ENCODE measurements at places on chromosomes 5 and 9. TPM values are rescaled to one million over a fixed set of nuclear protein-coding genes. Genes with fewer than 3 reads are reported as not detected.

GRCh38 chr5:107459605-107460004 is 211.1 kb downstream of the EFNA5 start:
- no peak overlapping the region for H3K4me3 ChIP-seq
- peaks cover 4% of the 10 kb centered on the region for H3K4me1 ChIP-seq
- no peak overlapping the region for H3K27ac ChIP-seq
- H3K36me3 ChIP-seq = no peaks in the 10 kb centered on the region
- no peak for DNase-seq

- H3K27ac ChIP-seq = no peak overlapping the region
- H3K36me3 ChIP-seq = no peaks in the 10 kb centered on the region
- H3K27me3 ChIP-seq = no peaks in the 10 kb centered on the region
- no peaks in the 10 kb centered on the region for H3K4me1 ChIP-seq
- DNase-seq = no peak
Observed at GRCh38 chr5:4700069-4700468, 440.1 kb upstream of the ADAMTS16 start.

- no peak overlapping the region for H3K27ac ChIP-seq
- H3K36me3 ChIP-seq = no peaks in the 10 kb centered on the region
- no peak overlapping the region for H3K4me3 ChIP-seq
- H3K4me1 ChIP-seq = no peaks in the 10 kb centered on the region
- DNase-seq = no peak
Observed at GRCh38 chr9:14165376-14166035, 148.4 kb downstream of the NFIB start.

- H3K27me3 ChIP-seq = no peaks in the 10 kb centered on the region
- DNase-seq = no peak
- no peak overlapping the region for H3K27ac ChIP-seq
- no peaks in the 10 kb centered on the region for H3K36me3 ChIP-seq
- no peak overlapping the region for H3K4me3 ChIP-seq
Observed at GRCh38 chr5:125257057-125257972, 510.9 kb upstream of the ZNF608 start.

DNA sequence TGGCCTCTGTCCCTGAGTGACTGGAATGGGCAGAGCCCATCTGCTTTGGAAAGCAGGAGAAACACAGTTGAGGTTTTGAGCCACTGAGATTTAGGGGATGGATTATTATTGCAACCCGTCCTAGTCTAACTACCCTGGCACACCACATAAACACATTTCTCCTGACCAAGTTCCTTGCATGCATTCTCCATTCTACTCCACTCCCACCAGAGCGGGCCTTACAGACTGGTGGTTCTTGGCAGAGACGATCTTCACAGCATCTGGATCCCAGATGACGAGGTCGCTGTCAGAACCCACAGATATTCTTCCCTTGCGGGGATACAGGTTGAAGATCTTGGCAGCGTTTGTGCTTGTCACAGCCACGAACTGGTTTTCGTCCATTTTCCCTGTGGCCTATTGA is 111.0 kb downstream of the DPYSL3 start:
- H3K27me3 ChIP-seq = no peaks in the 10 kb centered on the region
- H3K27ac ChIP-seq = no peak overlapping the region
- DNase-seq = no peak
- no peaks in the 10 kb centered on the region for H3K4me1 ChIP-seq
- no peaks in the 10 kb centered on the region for H3K36me3 ChIP-seq

- no peaks in the 10 kb centered on the region for H3K36me3 ChIP-seq
- H3K27me3 ChIP-seq = peaks cover 30% of the 10 kb centered on the region
- H3K27ac ChIP-seq = no peak overlapping the region
- no peak for DNase-seq
- H3K4me3 ChIP-seq = no peak overlapping the region
- H3K4me1 ChIP-seq = no peaks in the 10 kb centered on the region
Observed at GRCh38 chr9:126165755-126166154, 160.9 kb upstream of the MVB12B start.

DNA sequence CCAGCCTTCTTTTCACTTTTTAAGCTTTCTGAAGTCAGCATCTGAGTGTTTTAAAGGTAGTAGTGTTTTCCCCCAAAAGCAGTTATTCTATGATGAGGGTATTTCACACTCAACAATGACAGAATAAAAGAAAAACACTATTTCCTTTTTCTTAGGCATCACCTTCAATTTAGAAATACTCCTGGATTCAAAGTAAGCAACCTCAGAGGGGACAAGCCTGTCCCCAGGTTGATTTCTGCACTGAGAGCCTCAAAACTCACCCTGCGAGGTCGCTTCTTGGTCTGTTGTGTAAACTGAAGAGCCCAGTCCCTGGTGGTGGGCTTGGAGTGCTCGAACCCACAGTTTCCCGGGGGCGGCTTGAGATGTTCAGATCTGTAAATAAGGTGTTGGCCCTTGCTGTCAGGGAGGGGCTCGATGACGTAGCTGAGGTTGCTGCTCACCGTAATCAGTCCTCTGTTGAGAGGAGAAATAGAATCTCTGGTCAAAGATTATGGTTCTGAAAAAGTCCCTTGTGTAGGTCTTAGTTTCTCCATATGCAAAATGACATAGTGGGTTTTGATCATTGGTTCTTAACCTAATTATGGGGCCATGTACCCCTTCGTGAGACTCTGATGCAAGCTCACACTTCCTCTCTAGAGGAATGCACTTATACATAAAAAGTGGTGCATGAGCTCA is 55.9 kb downstream of the ADAM19 start:
- no peak overlapping the region for H3K4me3 ChIP-seq
- no peak for DNase-seq
- no peaks in the 10 kb centered on the region for H3K4me1 ChIP-seq
- no peaks in the 10 kb centered on the region for H3K36me3 ChIP-seq

POMT1 gene
- 21.5 TPM for total RNA-seq

DNA sequence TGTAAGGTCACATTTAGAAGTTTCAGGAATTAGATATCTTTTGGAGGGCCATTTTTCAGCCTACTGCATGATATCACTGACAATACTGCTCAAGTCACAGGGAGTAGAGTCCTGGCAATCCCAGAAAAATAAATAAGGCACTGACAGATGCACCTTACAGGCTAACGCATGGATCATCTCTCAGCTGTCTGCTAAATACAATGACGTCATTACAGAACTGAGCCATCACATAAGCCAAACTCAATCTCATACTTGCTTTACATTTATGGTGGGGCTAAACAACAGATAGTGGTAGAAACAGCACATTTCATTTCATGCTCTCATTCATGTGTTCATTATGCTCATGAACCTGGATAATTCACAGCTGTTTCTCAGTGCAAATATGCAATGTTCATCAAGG is 243.7 kb downstream of the SEMA5A start:
- H3K4me3 ChIP-seq = no peak overlapping the region
- no peak overlapping the region for H3K27ac ChIP-seq
- no peaks in the 10 kb centered on the region for H3K36me3 ChIP-seq
- DNase-seq = no peak
- H3K4me1 ChIP-seq = no peaks in the 10 kb centered on the region
- no peaks in the 10 kb centered on the region for H3K27me3 ChIP-seq

RANBP17 gene
- total RNA-seq = 0.35 TPM

TESK1 gene
- total RNA-seq = 26.0 TPM

GRCh38 chr9:130172161-130172857 is at the start of gene NCS1:
Gene NCS1 (plus strand): TSS chr9:130172404. CDS start chr9:130172664, 260 bp downstream.
- peak; percentile 55 for DNase-seq
- peak within 1 kb of the TSS; percentile 68 for H3K27ac ChIP-seq
- H3K4me1 ChIP-seq = peaks cover 8% of the 10 kb centered on the region

ZNF608 gene
- total RNA-seq = 0.06 TPM

DNA sequence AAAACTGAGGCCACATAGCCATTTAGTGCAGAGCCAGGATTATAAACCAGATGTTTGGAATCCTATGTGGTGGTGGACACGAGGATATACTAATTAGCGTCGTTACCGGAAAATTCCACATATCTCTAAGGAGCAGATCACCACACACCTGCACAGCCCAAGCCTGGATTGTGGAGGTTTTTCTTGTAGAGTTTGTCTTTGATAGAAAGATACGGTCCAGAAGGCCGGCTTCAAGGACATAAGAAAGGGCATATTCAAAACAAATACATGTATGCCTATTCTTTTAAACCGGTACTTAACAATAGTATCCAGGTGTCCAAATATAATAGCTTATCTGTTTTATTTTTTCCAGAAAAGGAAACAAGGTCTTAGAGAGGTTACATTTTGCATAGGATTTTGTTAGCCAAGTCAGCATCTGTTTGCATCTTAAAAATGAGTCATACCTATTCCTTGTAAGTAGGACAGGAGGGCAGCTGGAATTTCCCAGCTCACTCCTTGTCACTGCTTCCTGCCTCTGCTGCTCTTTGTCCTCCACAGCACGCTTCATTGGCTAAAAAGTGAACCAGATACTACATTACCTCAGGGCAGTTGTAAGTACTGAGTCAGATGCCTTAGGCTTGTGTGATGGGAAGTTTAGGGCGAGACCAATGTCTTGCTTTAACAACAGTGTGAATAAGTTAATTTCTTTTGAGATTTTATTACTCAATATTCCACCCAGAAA is 3.6 kb downstream of the TMC1 start:
- no peaks in the 10 kb centered on the region for H3K27me3 ChIP-seq
- peak overlapping the region; percentile 51 for H3K27ac ChIP-seq
- no peaks in the 10 kb centered on the region for H3K36me3 ChIP-seq
- DNase-seq = peak; percentile 23
- H3K4me1 ChIP-seq = peaks cover 44% of the 10 kb centered on the region

LRRTM2 gene
- not detected for total RNA-seq

DNA sequence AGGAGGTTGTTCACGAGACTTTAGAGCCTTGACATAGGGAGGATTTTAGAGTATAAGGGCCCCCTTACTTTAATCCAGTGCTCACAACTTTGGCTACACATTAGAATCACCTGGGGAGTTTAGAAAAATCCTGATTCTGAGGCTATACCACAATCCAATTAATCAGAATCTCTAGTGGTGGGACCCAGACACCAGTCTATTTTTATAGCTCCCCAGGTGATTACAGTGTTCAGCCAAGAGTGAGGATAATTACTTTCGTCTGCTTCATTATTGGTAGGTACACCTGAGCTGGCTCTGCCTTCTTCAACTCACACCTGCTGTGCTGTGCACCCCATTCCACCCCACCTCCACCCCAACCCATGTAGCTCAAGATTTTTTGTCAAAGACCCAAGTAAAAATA is 141.3 kb upstream of the EPB41L4A start:
- H3K27me3 ChIP-seq = no peaks in the 10 kb centered on the region
- H3K36me3 ChIP-seq = peaks cover 6% of the 10 kb centered on the region
- no peak overlapping the region for H3K27ac ChIP-seq
- no peak overlapping the region for H3K4me3 ChIP-seq

DNA sequence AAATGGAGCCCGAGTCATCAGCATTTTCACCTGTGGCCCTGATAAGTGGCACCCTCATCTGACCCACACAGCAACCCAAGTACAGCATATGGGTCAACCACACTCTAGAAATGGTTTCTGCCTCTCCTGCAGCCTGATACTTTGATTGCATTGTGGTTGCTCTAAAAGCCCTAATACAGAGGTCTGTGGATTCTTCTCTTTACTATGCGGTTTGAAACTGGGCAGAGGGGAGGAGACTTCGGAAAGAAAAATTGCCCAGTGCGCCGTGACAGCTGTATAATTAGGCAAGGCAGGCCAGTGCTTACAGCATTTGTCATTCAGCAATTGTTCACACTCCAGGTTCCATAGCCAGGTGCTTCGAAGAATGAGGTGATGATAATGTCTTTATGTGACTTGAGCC is 361.0 kb downstream of the NFIB start:
- no peak overlapping the region for H3K4me3 ChIP-seq
- no peaks in the 10 kb centered on the region for H3K36me3 ChIP-seq
- no peak for DNase-seq
- H3K27me3 ChIP-seq = no peaks in the 10 kb centered on the region
- H3K4me1 ChIP-seq = no peaks in the 10 kb centered on the region
- H3K27ac ChIP-seq = no peak overlapping the region

Measured in activated naive CD8-positive, alpha-beta T cell treated with anti-CD3 and anti-CD28 coated beads for 36 hours (primary cell).